ENCODE measurements at places on chromosomes 7 and 10.

GRCh38 chr10:131703541-131703940 lies 197.3 kb upstream of the PPP2R2D start:
- no peak for DNase-seq

DNA sequence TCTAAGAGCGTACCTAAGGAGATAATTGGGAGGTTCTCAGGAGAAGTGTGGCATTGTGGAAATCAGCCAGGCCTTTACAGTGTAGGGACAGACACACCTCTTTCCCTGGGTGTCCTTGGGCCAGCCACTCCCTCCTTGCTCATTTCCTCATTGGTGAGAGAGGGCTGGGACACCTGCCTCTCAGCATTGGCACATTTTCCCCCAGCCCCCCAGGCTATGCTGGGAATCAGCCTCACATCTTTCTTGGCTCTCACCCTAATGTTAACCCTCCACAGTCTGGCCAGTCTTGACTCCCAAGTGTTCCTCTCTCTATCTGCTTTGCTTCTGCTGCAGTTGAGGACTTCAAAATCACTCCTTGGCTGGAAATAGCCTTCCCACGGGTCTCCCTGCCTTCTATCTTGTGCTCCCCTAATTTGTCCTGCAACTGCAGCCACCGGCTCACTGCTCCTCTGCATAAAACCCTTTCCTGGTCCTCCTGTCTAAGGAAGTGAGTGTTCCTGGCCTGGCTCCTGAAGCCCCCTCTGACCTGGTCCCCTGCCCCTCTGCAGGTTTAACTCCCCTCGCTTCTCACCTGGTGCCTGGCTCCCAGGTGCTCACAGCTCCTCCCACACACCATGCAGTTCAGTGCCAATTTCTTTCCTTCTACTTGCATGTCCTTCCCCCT lies 15.8 kb downstream of the TBXAS1 start:
- DNase-seq = no peak

- DNase-seq = no peak
Measured at GRCh38 chr10:101489355-101489754, 98.7 kb downstream of the POLL start.

DNA sequence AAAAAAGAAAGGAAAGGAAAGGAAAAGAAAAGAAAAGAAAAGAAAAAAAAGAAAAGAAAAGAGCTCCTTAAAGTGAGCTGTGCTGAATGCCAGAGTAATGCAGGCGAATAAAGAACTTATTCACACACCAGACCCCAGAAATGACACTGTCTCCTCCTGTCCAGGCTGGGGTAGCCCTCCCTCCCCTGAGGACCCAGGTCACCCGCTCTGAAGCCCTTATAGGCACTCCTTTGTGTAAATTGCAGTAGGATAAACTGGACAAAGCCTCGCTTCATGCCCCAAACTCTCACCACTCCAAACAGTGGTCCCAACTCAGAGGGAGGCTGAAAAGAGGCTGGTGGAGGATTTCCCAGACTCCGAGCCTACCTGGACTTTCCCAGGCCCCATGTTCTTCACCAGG lies 46.3 kb downstream of the PKD1L1 start:
- DNase-seq = no peak

GRCh38 chr7:115352375-115352774 lies 430.5 kb downstream of the MDFIC start:
- no peak for DNase-seq

DNA sequence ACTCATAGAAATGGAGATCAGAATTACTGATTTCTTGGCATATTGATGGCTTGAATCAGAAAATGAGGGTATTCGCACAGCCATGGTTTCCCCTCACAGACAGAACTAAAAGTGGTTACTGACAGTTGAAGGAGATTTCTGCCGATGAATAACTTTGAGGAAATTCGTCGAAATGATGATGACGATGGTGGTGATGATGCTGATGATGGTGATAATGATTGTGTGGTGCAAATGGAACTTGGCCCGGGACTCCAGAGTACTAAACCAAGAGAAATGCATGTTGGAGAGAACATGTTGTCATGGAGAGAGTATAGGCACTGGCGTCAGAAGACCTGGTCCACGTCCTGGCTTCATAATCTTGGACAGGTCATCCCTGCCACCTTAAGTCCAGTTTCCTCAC lies 163.2 kb downstream of the EVX1 start:
- no peak for DNase-seq

DNA sequence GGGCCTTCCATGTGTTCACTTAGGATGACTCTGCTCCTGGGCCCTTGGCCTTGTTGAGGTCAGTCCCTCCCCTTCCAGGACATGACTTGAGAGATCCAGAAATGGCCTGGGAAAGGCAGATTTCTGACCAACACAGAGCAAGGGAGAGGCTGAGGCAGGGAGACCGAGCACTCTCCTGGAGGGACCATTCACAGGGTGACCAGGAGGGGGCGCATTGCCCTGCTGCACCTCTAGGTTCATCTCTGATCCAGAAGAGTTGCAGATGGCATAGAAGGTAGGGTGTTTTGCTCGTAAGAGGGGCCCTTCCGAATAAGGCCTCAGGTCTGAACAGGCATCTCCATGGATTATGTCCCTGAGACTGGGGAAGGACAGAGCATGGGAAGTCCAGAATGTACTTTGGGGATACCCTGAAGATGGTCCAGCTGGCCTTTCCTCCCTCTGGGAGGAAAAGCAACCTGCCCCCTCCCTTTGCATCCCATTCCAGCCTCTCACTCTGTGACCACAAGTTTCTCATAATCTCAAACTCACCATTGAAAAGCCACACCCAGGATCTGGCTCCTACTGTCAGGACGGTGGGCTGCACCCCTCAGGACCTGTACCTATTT lies 6.6 kb downstream of the DMBT1 start:
- DNase-seq = peak; percentile 55

DNA sequence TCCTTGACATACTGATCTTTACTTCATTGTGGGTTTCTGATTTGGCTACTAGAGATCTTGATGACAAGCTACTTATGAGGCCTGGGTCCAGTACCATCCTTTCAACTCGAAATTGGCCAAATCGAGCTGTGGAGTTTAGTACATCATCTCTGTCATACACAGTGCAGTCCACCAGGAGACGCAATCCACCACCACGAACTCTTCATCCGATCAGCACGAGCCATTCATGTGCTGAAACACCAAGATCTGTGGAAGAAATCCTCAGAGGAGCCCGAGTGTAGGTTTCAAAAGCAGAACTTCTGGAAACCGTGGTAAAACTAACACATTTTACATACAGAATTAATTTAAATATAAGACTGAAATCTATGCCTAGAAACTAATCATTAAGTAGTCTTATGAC lies 14.2 kb downstream of the DNAJC9 start:
- DNase-seq = no peak

Data from activated T-cell treated with anti-CD3 and anti-CD28 coated beads, Interleukin-2, amount 50 U/mL, for 72 hours (primary cell).